Chondrocyte (in vitro differentiated cells): ENCODE measurements at places on chromosomes 3 and 15. TPM values are rescaled to one million over a fixed set of nuclear protein-coding genes. Genes with fewer than 3 reads are reported as not detected.

DNA sequence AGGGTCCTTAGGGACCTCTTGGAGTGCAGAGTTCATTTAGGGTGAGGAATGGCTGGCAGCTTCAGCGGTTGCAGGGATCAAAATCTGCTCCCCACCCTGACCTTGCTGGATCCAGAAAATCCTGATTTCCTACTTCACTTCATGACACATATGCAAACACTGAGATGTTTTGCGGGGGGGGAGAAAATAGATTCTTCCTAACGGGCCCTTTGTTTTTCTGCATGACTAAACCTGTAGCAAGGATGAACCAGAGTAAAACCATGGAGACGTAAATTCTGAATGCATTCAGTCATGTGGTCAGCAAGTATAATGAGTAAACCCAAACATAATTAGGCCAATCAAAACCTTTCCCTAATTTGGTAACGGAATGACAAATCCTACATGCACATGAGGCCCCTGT lies 20.0 kb upstream of the RBP1 start:
- DNase-seq: no peak

GRCh38 chr3:6273878-6274277 lies 587.0 kb upstream of the GRM7 start:
- no peak for DNase-seq

- no peak for DNase-seq
Measured at GRCh38 chr15:38768970-38769369, 204.4 kb upstream of the RASGRP1 start.

- DNase-seq: no peak
Measured at GRCh38 chr3:124907957-124908356, 20.8 kb upstream of the ITGB5 start.

RTP1 gene
- total RNA-seq: not detected in 3 replicates

NLGN1 gene
- 3.3 TPM in 1 of 3 replicates, not detected in the others for total RNA-seq

C15orf62 gene
- total RNA-seq: 0.12 TPM in 1 of 3 replicates, not detected in the others

NME9 gene
- total RNA-seq: not detected in 3 replicates
